ENCODE measurements at places on chromosomes 13 and 19.
A peak's percentile ranks its signal among the peaks of the same experiment; 100 is the strongest.

DNA sequence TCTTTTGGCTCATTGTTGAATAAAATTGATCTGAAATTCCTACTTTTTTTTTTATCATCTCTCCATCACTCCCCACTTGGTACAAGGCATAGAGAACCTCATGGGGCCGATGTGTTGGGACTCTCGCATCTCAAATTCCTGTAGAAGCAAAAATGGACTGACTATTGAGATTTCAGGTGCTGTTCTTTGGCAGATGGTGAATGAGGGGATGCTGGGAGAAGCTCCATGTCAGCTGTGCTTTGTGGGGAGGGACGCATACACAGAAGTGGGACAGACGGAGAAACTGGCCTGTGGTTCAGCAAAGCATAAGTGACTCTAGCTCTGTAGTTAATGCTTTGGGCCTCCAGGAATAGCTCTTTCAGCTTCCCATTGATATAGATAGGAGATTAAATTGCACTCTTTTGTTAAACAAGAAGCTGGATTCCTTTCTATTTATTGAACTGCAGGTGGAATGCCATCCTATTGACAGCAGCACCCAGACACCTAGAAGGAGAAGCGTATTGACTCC lies 194.5 kb upstream of the RNF113B start:
- no peak for DNase-seq

- DNase-seq, result no peak
Measured at GRCh38 chr19:3658004-3658869, 31.6 kb upstream of the CACTIN start.

DNA sequence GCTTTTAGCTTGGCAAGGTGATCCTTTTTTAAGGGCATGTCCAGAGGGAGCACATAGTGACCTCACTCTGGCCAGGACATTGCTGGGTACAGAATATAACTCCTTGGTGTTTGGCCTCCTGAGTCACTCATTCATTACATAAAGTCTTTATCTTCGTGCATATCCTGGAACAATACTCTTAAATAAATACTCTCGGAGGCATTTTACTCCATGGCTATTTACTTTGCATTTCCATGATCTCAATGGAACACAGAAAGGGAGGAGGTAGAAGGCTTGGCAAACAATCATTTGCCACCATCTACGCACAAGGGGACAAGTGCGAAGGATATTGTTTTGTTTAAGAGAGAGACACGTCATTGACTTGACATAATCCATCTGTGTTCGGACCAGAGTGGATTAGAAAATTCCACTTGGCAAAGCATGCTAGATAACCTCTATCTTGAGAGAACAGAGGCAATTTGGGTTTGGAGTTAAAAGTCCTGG lies 210.0 kb downstream of the IRS2 start:
- no peak for DNase-seq

DNA sequence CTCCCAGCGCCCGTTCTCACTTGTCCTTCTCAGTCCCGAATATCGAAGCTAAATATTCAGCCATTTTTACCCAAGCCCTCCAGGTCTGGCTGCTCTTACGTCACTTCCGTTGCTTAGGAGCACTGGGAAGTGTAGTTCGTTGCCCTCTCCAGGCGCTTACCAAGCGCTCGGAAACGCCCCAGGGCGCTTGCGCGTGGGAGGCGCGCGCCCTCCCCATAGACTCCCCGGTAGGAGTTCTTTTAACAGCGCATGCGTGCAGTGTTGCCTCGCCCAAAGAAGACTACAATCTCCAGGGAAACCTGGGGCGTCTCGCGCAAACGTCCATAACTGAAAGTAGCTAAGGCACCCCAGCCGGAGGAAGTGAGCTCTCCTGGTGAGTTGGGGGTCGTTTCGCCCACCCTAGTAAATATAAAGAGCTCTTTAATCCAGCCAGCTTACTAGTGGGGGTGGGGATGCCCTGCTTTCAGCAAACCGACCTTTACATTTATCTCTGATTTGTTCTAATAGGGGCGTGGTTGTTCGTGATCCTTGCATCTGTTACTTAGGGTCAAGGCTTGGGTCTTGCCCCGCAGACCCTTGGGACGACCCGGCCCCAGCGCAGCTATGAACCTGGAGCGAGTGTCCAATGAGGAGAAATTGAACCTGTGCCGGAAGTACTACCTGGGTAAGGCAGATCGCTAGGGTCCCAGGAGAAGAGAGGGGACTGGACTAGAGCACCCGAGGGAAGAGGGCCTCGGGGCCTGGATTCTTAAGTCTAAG lies at the start of the genes PSENEN and U2AF1L4:
Gene PSENEN (plus strand): TSS at position 324 of the 759 bp plus-strand sequence. CDS start 280 bp downstream, at position 604.
Gene U2AF1L4 (minus strand): TSS at position 91 of the 759 bp plus-strand sequence. CDS start 27 bp downstream, at position 64.
- peak; percentile 99 for DNase-seq

DNA sequence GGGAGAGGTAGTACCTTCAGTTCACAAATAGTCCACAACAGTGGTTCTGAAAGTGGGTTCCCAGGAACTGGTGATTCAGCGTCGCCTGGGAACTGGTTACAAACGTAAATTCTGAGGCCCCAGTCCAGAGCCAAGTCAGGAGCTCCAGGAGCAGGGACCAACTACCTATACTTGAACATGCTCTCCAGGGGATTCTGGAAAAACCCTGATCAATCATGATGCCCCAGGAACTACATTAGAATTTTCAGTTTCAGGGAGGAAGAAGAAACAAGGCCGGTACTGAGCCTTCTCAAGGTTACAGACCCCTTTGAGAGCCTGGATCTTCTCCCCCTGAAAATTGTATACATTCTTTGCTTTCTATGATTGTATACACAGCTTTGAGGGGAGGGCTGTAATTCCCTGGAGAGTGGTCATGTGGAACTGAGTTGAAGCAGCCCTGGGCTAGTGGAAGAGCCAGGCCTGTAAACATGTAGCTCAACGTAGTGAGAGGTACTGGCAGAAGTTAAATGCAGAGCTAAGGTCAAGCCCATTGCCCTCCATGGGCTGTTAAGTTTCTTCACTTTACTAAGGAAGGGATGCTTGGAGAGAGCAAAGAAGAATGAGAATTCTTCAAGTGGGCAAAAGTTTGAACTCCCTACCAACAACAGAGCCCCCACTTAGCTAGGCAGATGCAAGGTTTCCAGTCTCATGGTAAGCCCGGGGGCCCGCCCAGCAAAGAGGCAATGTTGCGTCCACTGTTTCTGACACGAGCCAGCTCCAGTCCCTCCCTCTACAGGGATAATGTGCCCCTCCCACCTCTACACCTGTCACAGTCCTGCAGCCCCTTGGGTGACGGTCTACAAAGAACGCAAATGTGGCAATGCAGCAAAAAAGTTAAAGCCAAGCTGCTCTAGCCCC lies 17.0 kb downstream of the DOCK9 start:
- no peak for DNase-seq

DNA sequence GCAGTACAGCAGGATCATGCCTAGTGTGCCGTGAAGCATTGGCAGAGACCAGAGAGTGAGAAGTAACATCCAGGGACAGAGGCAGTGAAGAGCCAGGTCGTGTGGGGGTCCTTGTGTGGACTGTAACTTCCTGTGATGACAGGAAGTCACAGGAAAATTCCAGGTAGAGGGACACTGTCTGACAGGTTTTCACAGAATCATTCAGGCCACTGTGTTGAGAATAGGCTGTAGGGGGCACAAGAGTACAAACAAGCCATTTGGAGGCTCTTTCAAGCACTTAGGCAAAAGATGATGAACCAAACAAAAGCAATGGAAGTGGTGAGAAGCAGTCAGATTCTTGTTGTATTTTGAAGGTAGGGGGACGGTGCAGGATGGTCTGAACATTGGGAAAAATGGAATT lies 46.4 kb downstream of the N4BP2L1 start:
- DNase-seq, result peak; percentile 16

GRCh38 chr19:41621654-41622053 lies 5.2 kb downstream of the CEACAM4 start:
- no peak for DNase-seq

- peak; percentile 97 for DNase-seq
Measured at GRCh38 chr13:33125821-33126570, 109.8 kb downstream of the KL start.

DNA sequence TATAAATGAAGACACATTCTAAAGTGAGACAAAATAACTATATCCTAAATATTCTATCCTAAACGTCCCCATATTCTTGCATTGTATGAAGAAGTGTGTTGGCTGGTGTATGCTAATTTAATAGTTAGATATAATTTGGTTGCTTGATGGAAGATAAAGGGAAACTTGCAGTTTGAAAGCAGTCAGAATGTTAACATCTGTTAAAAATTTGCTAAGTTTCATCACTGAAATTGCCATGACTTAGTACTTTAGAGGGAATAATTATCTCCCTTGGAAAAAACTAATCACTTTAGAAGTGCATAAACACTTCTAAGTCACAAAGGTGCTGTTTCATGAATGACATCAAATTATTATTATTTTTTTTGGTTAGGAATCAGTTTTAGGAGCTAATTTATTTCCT lies 61.6 kb downstream of the ITGBL1 start:
- no peak for DNase-seq

GRCh38 chr13:77733674-77734073 lies 36.2 kb downstream of the SLAIN1 start:
- DNase-seq, result no peak

DNA sequence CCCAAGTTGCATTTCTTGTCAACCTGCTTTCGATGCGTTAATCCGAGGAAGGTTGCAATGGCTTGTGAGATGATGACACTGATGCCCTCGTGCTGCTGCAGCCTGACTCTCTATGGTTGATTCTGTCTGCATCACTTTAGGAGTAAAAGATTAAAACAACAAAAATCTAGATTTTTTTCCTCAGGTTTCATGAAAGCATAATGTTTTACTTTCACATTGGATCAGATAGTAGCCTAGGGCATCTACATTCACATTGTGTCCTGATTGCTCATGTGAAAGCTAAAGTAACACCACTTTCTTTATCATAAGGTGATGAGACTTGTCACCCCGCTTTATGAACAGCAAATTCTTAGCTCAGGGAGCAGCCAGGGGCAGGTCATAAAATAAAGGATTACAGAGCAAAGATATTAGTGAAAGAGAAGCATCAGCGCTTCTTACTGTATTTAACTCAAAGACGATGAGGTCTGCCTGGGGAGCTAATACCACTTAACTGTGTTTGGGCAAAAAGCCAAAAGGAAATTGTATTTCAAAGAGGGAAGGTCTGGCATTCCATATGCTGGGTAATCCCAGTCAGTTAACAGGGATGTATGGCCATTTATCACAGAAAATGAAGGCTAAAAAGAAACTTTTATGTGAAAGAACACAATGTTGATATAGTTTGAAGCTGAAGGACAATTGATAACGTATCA lies 270.5 kb downstream of the GPC6 start:
- no peak for DNase-seq

DNA sequence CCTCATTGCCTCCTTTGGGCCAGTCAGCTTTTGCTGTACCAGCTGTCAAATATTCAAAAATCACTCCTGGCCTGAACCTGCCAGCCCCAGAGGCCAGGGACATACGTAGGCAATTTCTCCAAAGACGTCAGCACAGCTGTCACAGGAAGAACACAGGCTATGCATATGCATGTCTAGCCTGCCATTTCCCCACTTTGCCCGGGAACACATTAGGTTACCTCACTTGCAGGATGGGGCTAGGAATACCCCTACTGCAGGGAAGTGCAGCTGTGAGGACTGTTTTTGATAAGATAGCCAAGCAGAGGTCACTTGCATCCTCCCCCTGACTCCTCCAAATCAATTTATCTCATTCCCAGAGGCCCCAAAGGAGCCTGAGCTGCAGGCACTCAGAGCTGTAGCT lies 2.8 kb downstream of the ZNF667 start:
- DNase-seq, result no peak

GRCh38 chr13:48998641-48999292 lies 23.1 kb downstream of the FNDC3A start:
- no peak for DNase-seq

DNA sequence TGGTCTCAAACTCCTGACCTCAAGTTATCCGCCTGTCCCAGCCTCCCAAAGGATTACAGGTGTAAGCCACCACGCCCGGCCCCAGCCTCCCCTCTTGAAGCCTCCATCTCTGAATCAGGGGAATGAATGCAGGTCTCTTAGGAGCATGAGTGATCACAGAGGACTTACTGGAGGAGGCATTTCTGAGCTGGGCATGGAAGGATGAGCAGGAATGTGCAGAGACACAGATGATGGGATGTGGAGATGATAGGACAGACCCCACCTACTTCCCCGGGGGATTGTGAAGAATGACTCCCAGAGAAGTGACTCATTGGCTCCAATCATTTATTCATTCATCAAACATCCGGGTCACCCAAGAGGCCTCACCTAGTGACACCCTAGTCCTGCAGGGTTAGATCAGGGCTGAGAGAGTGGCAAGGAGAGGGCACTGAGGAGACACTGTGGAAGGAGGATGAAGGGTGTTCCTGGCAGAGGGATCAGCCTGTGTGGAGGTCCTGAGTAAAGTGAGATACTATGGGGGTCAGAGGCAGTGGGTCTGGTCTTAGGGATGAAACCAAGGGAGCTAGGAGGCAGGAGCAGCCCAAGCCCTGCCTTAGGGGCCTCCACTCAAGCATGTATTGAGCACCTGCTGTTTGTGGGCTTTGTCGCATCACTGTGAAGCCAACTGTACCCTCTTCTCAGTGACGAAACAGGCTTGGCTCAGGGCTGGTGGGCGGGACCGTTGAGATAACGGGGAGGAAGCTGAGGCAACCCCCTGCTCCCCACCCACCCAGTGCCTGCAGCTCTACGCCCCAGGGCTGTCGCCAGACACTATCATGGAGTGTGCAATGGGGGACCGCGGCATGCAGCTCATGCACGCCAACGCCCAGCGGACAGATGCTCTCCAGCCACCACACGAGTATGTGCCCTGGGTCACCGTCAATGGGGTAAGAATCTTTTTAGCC lies 3.0 kb downstream of the IFI30 start:
- DNase-seq, result no peak

GRCh38 chr19:34316741-34317301 lies 48.2 kb upstream of the GPI start:
- DNase-seq, result peak; percentile 21

GRCh38 chr13:31008400-31009115 lies 76.1 kb downstream of the TEX26 start:
- DNase-seq, result peak; percentile 48

- DNase-seq, result no peak
Measured at GRCh38 chr13:97724450-97724849, 229.0 kb upstream of the IPO5 start.

GRCh38 chr19:15562145-15562544 lies 52.9 kb upstream of the CYP4F8 start:
- DNase-seq, result no peak

DNA sequence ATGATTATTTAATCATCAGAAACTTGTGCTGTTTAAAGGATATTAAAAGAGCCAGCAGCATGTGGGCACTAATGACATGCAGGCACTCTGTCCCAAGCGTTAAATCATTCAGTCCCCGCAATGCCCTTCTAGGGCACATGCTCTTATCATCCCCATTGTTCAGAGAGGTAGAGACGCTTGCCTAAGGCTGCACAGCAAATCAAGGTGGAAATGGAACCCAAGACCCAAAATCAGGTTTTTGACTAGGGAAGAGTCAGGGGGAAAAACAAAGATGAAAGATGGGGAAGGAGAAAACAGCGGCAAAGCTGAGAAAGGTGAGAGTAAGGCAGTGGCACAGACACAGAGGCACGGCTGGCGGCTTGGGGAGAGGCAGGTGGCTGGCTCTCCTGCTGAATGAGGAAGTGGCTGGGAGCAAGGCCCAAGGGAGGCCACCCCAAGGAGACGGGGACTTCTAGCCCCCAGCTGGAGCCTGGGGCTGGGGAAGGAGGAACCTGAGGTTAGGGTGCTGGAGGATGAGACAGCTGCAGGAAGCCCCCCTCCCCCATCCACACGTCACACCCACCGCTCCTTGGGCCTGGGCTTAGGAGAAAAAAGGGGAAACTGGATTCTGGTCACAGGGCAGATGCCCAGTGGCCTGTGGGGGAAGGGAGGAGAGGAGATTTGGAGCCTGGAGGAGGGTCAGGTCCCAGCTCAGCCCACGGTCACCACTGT lies 1.0 kb upstream of the TYROBP start:
- DNase-seq, result no peak
